Spinal cord (tissue), 10 donors: ENCODE measurements at places on chromosomes 12 and 14.

- no peak overlapping the region for H3K27ac ChIP-seq
- H3K36me3 ChIP-seq = peaks cover 60% of the 10 kb centered on the region
- DNase-seq = no peak
- H3K4me1 ChIP-seq = peaks cover 11% of the 10 kb centered on the region
- H3K27me3 ChIP-seq = no peaks in the 10 kb centered on the region
These were observed 18.4 kb downstream of the POU6F1 start for GRCh38 chr12:51199366-51199945.

GRCh38 chr14:104866451-104867370 lies 1.6 kb downstream of the CEP170B start:
- H3K27ac ChIP-seq = no peak overlapping the region
- peaks cover 53% of the 10 kb centered on the region for H3K36me3 ChIP-seq
- H3K27me3 ChIP-seq = peaks cover 17% of the 10 kb centered on the region
- no peak for DNase-seq

DNA sequence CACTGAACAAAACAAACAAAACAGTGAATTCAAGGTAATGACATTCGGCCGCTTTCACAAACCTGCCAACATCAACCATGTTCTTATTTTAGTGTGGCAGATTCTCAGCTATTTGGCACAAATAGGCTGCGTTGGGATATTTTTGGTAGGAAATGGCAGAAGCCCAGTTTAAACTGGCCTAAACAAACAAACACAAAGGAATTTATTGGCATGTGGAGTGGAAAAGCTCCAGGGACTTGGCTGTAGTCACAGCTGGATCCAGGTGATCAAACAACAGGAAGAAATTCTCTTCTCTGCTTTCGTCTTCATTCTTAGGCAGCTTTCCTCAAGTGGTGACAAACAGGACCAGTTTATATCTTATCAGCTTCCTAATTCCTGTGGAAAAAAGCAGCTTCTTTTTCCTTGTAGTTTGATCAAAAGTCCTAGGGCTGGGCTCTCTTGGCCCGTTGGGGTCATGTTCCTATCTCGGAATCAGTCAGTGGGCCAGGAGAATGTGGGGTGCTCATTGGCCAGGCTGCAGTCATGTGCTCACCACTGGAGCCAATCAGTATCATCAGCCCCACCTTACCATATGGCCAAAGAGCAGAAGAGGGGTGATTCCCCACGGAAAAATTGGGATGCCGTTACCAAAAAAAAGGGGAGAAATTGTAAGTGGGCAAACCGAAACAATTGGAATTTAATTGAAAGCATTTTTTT lies 22.6 kb downstream of the C12orf75 start:
- no peak overlapping the region for H3K27ac ChIP-seq
- no peak overlapping the region for H3K4me3 ChIP-seq
- no peaks in the 10 kb centered on the region for H3K27me3 ChIP-seq
- no peaks in the 10 kb centered on the region for H3K4me1 ChIP-seq
- DNase-seq = no peak

DNA sequence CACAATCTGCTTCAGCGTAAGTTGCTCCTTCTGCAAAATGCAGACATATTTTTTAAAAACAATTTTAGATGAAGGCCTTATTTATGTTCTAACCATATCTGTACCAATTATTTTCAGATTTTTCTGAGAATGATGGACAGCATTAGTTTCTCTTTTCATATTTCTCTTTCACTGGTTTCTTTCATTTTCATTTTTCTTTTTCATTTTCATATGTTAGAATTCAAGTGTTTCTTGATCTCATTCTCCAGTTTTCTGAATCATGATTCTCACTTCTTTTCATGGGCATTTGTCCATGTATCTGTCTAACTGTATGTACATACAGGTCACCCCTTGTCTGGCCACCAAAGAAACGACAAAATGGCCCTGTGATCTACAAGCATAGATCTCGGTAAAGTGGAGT lies 346.6 kb downstream of the NAV3 start:
- no peaks in the 10 kb centered on the region for H3K27me3 ChIP-seq
- no peaks in the 10 kb centered on the region for H3K36me3 ChIP-seq
- H3K27ac ChIP-seq = no peak overlapping the region
- H3K4me3 ChIP-seq = no peak overlapping the region

DNA sequence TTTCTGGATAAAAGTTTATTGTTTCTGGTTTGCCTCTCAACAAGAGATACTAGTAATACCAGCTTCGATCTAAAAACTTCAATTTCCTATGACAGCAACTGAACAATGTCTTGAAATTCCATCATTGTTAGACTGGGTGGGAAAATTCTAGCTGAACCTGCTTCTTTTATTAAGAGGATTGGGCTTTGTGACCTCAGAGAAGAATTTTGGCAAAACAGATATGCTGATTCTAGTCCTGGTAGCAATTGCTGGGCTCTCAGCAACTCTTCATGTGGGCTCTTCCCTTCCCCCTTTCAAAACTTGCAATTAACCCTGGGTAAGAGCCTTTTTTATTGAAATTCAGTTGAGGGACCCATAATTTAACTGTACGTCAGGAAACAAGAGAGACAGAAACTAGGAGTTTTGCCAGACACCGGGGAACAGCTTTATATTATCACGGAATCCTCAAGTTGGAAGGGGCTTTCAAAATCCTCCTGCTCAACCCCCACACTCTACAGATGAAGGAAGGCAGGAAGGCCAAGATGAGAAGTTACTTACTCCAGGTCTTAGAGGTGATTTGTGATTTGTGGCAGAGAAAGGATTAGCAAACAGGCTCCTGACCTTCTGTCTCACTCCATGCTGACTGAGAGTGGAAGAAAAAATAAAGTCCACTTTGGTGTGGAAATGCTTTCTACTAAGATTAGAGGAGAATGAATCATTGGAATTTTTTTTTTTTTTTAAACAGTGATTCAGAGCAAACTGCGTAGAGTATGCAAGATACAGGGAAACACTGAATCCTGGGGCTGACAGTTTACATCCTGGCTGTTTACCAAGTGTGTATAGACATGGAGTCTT lies 239.0 kb upstream of the ATP2B1 start:
- H3K27me3 ChIP-seq = no peaks in the 10 kb centered on the region
- peak overlapping the region; percentile 33 for H3K27ac ChIP-seq
- DNase-seq = peak; percentile 26
- no peak overlapping the region for H3K4me3 ChIP-seq
- peaks cover 4% of the 10 kb centered on the region for H3K4me1 ChIP-seq
- H3K36me3 ChIP-seq = no peaks in the 10 kb centered on the region

- H3K4me3 ChIP-seq = peak overlapping the region; percentile 39
- H3K36me3 ChIP-seq = no peaks in the 10 kb centered on the region
- no peak overlapping the region for H3K27ac ChIP-seq
- peaks cover 14% of the 10 kb centered on the region for H3K4me1 ChIP-seq
- peaks cover 51% of the 10 kb centered on the region for H3K27me3 ChIP-seq
- DNase-seq = no peak
These were observed 530 bp upstream of the FOXN4 start for GRCh38 chr12:109309381-109310246.

- DNase-seq = no peak
- H3K4me3 ChIP-seq = no peak overlapping the region
- H3K36me3 ChIP-seq = no peaks in the 10 kb centered on the region
These were observed 255.8 kb upstream of the HMGA2 start for GRCh38 chr12:65568517-65568916.

DNA sequence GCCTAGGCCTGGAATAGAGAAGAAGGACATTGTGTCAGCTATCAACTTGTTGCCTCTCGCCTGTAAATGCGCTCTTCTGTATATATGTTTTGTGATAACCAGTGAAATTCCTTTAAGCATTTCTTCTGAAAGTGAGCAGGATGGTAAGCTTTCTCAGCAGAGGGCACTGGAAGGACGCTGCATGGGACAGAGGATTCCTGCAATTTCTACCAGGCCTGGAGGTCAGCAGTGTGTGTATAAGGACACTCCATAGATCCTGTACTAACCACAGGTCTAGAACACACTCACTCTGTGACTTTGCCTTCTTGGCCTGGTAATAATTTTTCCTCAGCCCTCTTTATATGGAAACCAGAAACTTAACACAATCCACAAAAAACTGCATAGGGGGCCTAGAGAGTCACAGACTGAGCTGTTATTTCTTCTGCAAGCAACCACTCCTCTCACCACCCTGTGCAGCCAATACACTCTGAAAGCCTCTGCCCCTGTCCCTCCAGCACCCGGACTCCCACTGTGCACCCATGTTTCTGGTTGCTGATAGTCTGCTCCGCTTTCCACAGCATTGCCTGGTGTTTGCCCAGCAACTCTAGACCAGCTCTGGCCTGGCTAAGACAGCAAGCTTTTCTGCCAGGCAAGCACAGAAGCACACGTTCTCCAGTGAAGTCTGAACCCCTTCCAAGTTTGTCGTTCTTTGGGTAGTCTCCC lies 94.0 kb upstream of the RMST start:
- no peaks in the 10 kb centered on the region for H3K27me3 ChIP-seq
- H3K27ac ChIP-seq = no peak overlapping the region
- H3K36me3 ChIP-seq = no peaks in the 10 kb centered on the region

DNA sequence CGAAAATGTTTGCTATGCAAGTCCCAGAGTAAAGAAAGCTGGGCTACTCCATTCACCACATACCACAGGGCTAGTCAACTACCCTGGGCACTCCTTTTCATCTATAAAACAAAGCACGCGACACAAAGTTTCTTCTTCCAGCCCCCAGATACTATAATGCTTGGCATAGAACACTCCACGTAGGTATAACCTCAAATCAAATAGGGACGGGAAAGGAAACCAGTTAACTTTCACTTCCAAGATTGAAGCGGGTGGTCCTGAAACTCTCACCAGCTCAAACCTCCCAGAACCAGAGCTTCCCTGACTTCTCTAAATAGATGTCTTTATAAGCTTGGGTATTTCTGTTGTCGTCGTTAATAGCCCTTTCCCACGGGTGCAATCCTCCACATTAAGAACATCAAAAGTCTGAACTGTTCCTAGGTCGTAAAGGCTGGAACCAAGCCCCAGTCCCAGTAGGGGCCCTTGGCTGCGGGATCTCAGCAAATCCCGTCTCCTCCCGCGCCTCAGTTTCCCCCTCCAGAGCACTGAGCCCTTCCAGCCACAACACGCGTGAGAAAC lies 647 bp downstream of the LGMN start:
- H3K27ac ChIP-seq = peak overlapping the region; percentile 68
- H3K36me3 ChIP-seq = peaks cover 4% of the 10 kb centered on the region
- peak overlapping the region; percentile 74 for H3K4me3 ChIP-seq
- no peaks in the 10 kb centered on the region for H3K27me3 ChIP-seq
- peaks cover 8% of the 10 kb centered on the region for H3K4me1 ChIP-seq

DNA sequence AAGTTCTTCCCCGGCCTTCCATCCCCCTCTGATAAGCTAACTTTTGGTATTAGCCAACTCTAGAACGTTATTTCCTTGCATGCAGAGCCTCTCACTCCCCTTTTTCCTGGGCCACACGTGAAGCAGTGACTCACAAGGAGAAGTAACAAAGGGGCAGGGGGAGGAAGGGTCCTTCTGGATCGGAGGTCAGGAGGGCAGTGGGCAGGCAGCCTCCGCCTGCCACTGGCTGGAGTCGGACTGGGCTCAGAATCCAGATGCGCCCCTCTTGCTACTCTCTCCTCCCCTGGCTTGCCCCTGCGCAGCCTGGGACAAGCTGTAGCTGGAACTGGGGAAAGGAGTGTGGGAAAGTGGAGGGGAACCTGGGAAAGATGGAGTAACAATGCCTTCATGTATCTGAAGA lies 55.0 kb downstream of the TPCN1 start:
- no peak for DNase-seq
- H3K27ac ChIP-seq = no peak overlapping the region
- peaks cover 47% of the 10 kb centered on the region for H3K36me3 ChIP-seq
